ENCODE measurements at places on chromosomes 6 and 20. TPM values are rescaled to one million over a fixed set of nuclear protein-coding genes. Genes with fewer than 3 reads are reported as not detected.

DNA sequence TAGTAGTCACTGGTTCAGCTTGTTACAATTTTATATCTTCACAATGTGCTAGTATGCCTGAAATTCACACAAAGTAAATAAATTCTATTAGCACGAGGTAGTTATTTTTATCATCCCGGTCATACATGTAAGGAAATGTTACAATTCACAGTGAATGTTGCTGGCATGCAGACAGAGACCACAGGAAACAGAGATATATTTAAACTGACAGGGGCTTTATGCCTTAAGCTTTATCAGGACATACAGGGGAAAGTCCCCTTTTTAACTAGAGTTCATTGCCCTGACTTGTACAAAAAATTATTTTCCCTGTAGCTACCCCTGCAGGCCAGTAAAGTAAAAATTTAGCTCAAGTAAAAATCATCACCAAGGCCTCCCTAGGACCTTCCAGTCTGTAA is 712.0 kb upstream of the NRSN1 start:
- no peaks in the 10 kb centered on the region for H3K4me1 ChIP-seq
- no peaks in the 10 kb centered on the region for H3K27me3 ChIP-seq
- H3K27ac ChIP-seq: no peak overlapping the region

DNA sequence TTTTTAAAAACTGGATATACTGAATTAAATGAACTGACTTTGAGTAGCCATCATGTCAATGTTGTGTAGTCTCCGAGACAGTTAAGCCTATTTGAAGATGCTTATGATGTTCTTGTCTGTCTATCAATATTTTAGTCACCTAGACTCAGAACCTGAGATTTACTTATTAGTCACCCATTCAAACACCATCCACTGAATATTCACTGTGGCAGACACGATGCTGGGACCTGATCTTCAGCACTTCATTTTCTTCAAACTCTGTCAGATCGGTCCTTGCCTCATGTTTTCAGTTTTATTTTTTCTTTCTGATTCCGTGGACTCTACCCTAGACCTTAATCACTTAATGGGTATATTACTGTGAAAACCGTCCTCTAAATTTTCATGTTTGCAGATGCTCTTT is 123.7 kb upstream of the MCHR2 start:
- DNase-seq: no peak
- no peak overlapping the region for H3K27ac ChIP-seq
- H3K4me1 ChIP-seq: no peaks in the 10 kb centered on the region
- no peak overlapping the region for H3K4me3 ChIP-seq
- no peaks in the 10 kb centered on the region for H3K36me3 ChIP-seq

DNA sequence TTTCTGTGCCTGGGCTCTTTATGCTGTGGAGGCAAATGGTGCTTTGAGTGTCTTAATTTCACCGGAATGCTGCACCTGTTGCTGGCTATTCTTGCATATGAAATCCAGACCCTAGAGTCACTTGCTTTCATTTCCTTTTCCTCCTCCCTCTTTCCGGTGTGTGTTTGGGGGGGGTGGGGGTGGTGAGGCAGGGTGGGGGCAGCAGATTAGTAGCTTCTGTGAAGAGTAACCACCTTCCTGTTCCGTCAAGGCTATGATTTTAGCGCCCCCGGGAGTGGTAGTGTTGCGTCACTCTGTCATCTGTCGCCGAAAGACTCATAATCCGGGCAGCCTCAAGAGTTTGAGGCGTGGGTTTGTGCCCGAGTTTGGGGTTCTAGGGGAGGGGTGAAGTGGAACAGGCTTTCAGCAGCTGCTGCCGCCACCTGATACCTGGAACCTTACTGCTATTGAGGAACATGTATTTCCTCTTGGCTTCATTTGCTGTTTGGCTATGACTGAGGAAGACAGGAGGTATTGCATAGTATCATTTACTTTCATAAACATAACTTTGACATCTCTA is 49.1 kb downstream of the UTRN start:
- DNase-seq: peak; percentile 83
- H3K27ac ChIP-seq: peak overlapping the region; percentile 50
- H3K27me3 ChIP-seq: no peaks in the 10 kb centered on the region
- H3K36me3 ChIP-seq: no peaks in the 10 kb centered on the region
- H3K4me3 ChIP-seq: peak overlapping the region; percentile 59

GRCh38 chr6:53297004-53297403 is 51.7 kb downstream of the ELOVL5 start:
- no peak overlapping the region for H3K27ac ChIP-seq
- H3K36me3 ChIP-seq: peaks cover 7% of the 10 kb centered on the region
- no peaks in the 10 kb centered on the region for H3K27me3 ChIP-seq
- DNase-seq: no peak
- no peak overlapping the region for H3K4me3 ChIP-seq

GRCh38 chr20:38269040-38269439 is 8.5 kb upstream of the KIAA1755 start:
- H3K27ac ChIP-seq: no peak overlapping the region
- H3K27me3 ChIP-seq: peaks cover 20% of the 10 kb centered on the region

- H3K4me1 ChIP-seq: peaks cover 5% of the 10 kb centered on the region
- H3K27me3 ChIP-seq: no peaks in the 10 kb centered on the region
- DNase-seq: peak; percentile 48
- no peaks in the 10 kb centered on the region for H3K36me3 ChIP-seq
- H3K4me3 ChIP-seq: peak overlapping the region; percentile 28
- H3K27ac ChIP-seq: no peak overlapping the region
Measured at GRCh38 chr6:2448826-2449571, 203.6 kb upstream of the GMDS start.

DNA sequence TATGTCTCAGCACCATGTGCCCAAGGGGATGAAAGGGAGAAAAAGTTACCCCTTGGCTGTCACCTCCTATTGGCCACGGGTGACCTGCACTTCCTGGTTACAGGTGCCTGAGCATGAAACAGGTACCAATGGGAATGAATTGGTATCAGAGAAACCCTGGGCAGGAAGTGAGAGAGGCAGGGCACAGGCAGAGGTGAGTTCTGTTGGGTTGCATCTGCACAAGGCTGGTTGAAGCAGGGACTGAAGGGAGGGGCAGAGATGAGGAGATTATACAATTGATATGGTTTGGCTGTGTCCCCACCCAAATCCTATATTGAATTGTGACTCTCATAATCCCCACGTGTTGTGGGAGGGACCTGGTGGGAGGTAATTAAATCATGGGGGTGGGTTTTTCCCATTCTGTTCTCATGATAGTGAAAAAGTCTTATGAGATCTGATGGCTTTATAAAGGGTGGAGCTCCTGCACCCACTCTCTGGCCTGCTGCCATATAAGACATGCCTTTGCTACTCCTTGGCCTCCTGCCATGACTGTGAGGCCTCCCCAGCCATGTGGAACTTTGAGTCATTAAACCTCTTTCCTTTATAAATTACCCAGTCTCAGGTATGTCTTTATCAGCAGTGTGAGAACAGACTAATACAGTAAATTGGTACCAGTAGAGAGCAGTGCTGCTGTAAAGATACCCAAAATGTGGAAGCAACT is 291.8 kb downstream of the LRFN2 start:
- H3K27me3 ChIP-seq: peaks cover 23% of the 10 kb centered on the region
- H3K4me1 ChIP-seq: no peaks in the 10 kb centered on the region
- peak; percentile 12 for DNase-seq
- H3K27ac ChIP-seq: no peak overlapping the region

The CYP39A1 gene
- not detected for total RNA-seq

DNA sequence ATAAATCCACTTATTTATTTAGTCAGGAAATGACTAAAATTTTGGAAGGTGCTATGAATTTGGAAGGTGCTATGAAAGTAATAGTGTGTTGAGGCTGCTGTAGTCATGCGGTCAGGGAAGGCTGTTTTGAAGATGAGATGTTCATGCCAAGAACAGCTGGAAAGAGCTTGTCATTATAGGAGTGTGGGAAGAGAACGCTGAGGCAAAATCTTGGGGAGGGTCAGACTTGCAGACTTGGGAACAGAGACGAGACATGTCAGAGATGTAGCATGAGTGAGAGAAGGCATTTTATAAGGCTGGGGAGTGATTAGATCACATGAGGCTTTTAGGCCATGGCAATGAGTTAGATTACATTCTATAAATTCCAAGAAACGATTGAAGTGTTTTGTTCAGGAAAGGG is 124.0 kb upstream of the B3GAT2 start:
- no peaks in the 10 kb centered on the region for H3K4me1 ChIP-seq
- no peak overlapping the region for H3K27ac ChIP-seq
- H3K4me3 ChIP-seq: no peak overlapping the region
- H3K27me3 ChIP-seq: no peaks in the 10 kb centered on the region
- no peak for DNase-seq

The UST gene
- total RNA-seq: 0.74 TPM

GRCh38 chr20:63399596-63400375 is 38.6 kb upstream of the CHRNA4 start:
- H3K36me3 ChIP-seq: no peaks in the 10 kb centered on the region
- no peak overlapping the region for H3K4me3 ChIP-seq
- H3K4me1 ChIP-seq: no peaks in the 10 kb centered on the region
- no peaks in the 10 kb centered on the region for H3K27me3 ChIP-seq

- H3K27ac ChIP-seq: peak overlapping the region; percentile 71
- no peak overlapping the region for H3K4me3 ChIP-seq
- no peaks in the 10 kb centered on the region for H3K36me3 ChIP-seq
- H3K27me3 ChIP-seq: no peaks in the 10 kb centered on the region
- no peak for DNase-seq
Measured at GRCh38 chr6:53301801-53302537, 46.8 kb downstream of the ELOVL5 start.

GRCh38 chr20:46774943-46775560 is 65.6 kb downstream of the SLC2A10 start:
- no peaks in the 10 kb centered on the region for H3K36me3 ChIP-seq
- H3K27me3 ChIP-seq: peaks cover 9% of the 10 kb centered on the region
- H3K27ac ChIP-seq: no peak overlapping the region
- DNase-seq: no peak
- no peaks in the 10 kb centered on the region for H3K4me1 ChIP-seq

DNA sequence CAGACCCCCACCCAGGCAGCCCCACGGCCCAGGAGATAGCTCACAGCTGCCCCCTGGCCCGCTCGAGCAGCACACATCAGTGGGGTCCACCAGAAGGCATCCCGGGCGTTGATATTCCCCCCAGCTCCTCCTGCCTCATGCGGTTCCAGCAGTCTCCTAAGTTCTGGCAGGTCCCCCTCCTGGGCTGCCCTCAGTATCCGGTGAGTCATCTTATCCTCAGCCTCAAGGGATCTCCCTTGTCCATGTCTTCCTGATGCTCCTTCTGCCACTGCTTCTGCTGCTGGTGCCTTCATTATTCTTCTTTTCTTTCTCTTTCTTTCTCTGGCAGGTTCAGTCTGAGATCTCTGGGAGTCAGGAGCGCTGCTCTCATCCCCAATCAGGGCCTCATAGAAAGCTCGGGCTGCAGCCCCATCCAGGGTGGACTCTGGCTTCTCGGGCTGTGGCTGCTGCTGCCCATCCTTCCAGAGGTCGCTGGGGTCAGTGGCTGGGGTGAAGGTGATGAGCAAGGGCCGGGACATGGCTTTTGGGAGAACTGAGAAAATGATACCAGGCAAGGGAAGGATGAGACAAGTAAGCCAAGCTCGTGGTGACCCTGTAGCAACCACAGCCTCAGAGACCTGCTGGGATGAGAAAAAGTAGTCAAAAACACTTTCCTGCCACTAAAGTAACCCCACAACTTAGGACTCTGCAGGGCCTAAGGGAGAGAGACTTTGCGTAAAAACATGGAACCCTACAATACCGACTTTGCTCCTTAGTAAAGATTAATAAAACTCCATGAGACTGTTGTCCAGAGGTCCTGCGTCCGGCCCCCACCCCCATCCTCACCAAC is 622 bp downstream of the GPANK1 start:
- peak; percentile 32 for DNase-seq
- H3K27me3 ChIP-seq: no peaks in the 10 kb centered on the region
- H3K27ac ChIP-seq: peak overlapping the region; percentile 97
- H3K4me1 ChIP-seq: peaks cover 73% of the 10 kb centered on the region
- peak overlapping the region; percentile 95 for H3K4me3 ChIP-seq
- peaks cover 71% of the 10 kb centered on the region for H3K36me3 ChIP-seq

DNA sequence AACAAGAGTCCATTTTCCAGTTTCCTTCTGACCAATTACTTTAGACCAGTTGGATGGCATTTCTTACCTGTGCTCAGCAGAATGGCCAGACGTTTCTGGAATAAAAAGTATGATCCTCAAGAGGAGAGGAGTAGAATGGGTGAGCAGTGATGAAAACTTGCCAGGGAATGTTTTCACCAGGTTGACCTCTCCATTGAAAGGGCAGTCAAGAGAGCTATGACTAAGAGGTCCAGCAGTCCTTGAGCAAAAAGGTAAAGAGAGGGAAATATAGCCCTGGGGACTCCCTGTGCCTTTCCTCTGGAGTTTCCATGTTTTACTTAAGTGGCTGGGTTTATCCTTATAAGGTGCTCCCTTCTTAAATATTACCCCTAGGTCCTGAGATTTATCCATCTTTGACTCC is 210.9 kb downstream of the TBX18 start:
- H3K4me1 ChIP-seq: no peaks in the 10 kb centered on the region
- no peaks in the 10 kb centered on the region for H3K36me3 ChIP-seq
- H3K4me3 ChIP-seq: no peak overlapping the region
- no peak for DNase-seq

DNA sequence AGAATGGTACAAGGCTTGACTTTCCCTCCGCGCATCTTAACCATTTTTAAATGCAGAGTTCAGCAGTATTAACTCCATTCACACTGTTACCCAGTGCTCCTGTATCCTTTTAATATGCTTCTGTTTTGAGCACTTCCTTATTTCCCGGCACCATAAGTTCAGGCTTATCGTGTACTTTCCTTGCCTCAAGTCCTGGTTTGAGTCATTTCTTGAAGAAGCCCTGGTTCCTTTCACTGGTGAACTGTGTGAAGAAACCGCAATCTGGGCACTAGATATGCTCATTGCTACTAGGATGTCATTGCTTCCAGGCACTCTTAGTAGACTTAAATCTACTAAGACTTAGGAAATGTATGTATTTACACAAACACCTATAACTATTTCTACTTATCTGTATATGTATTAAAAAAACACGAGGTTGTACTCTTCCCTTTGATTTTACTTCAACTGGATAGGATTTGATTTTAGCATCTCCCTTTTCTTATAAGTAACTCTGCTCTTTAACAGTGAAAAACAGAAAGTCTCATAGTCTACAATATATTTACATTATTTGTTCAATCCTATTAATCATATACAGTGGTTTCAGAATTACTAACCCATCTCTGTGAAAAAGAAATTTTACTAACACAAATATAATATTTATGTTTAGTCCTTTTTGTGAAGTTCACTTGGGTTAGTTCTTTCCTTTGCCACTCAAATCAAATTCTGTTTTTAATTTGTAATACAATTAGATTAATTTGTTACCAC is 135.5 kb downstream of the CDKAL1 start:
- H3K27ac ChIP-seq: no peak overlapping the region
- peaks cover 9% of the 10 kb centered on the region for H3K36me3 ChIP-seq
- DNase-seq: no peak
- H3K4me1 ChIP-seq: peaks cover 17% of the 10 kb centered on the region
- H3K4me3 ChIP-seq: no peak overlapping the region

- peak overlapping the region; percentile 98 for H3K4me3 ChIP-seq
- H3K4me1 ChIP-seq: peaks cover 19% of the 10 kb centered on the region
- DNase-seq: no peak
- H3K27ac ChIP-seq: peak overlapping the region; percentile 85
- no peaks in the 10 kb centered on the region for H3K27me3 ChIP-seq
Measured at GRCh38 chr6:78867020-78867369, 356 bp upstream of the IRAK1BP1 start.

The RNGTT gene
- total RNA-seq: 23.5 TPM

All from activated naive CD4-positive, alpha-beta T cell treated with anti-CD3 and anti-CD28 coated beads for 36 hours (primary cell).